ENCODE measurements at places on chromosomes 1 and 21.

GRCh38 chr1:95073446-95073845 lies 695 bp upstream of the ALG14 start:
- DNase-seq = no peak

- DNase-seq = no peak
Observed at GRCh38 chr1:109661391-109661790, 5.5 kb downstream of the GSTM4 start.

DNA sequence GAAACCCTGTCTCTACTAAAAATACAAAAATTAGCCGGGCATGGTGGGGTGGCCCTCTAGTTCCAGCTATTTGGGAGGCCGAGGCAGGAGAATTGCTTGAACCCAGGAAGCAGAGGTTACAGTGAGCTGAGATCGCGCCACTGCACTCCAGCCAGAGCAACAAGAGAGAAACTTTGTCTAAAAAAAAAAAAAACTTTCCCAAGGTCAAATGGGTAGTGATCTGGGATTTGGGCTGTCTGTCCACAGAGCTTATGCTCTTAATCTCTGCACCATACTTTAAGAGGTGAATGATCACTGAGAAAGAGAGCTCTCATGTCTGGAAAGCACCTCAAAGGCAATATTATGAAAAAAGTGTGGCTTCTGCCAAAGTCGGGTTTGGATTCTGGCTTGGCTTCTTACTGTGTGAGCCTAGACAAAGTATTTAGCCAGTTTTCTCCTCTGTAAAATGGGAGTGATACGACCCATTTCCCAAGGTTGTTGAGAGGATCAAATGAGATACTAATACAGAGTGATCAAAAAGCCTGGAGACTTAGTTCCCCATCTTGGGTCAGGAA lies 34.4 kb downstream of the ATP2B4 start:
- no peak for DNase-seq

DNA sequence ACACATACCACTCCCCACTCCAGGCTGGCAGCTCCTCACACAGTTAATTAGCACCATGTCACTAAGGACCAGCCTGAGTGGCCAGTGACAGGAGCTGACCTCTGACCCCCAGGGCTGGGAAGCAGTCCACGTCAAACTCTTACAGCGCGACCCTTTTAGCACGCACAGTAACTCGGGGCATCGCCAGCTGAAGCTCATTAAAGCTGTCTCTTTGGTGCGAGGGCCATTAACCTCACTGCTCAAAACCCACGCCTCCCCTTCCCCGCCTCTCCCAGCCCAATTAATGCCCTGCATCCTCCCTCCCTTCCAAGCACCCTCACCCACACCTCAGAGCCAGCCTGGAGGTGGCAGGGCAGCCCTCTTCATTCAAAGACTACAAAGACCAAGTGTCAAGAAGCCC lies 31.7 kb downstream of the DMAP1 start:
- no peak for DNase-seq

- no peak for DNase-seq
Observed at GRCh38 chr1:89743788-89744187, 77.0 kb upstream of the LRRC8D start.

DNA sequence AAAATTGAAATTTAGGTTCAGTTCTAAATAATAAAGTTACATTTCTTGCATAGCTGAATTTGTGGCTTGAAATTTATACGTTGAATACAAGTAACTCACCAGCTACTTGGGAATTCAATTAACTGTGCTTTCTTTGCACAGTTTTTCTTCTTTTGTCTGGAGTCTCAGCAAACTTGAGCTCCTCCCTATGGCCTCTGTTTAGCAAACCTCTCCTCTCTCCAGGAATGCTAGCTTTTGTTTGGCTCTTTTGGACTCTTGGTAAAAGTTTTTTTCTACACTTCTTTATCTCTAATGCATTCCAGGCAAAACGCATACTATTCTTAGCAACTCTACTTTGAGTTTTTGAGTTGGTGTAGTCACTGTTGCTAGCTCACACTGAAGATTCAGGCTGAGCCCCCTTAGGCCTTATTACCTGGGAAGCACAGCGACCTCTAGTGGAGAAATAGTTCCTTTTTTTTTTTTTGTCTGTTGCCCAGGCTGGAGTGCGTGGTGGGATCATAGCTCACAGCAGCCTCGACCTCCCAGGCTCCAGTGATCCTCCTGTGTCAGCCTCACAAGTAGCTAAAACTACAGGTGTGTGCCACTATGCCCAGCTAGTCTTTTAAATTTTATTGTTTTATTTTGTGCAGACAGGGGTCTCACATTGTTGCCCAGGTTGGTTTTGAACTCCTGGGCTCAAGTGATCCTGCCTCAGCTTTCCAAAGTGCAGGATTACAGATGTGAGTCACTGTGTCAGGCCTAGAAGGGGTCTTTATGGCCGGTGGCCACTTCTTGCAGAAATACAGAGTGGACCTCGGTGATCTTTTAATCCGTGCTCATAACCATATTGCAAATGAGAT lies 61.7 kb downstream of the CASQ2 start:
- no peak for DNase-seq

GRCh38 chr1:125119024-125119441 lies 3934.3 kb downstream of the SRGAP2C start:
- DNase-seq = no peak

All from foreskin keratinocyte (primary cell).